ENCODE measurements at places on chromosomes 3 and 15.

DNA sequence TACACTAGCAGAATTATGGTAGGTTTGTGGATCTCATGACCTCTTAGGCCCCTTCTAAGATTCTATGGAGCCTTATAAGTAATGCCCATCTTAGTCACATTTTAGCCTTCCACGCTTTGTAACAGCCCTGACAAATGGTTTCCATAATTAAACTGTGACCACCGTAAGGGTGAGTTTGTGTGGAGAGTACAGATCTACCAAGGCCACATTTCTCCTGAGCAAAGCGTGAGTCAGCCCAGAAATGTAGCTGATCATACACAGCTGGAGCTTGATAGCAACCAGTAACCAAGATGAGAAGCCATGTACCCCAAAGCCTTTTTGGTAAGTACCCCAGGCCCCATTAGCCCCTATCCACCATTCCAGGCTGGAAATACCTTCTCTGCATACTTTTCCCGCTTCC, 31.7 kb downstream of the CHAC1 start:
- DNase-seq, result no peak

- no peak for DNase-seq
These were observed 87.2 kb downstream of the CLSTN2 start for GRCh38 chr3:140022066-140022770.

DNA sequence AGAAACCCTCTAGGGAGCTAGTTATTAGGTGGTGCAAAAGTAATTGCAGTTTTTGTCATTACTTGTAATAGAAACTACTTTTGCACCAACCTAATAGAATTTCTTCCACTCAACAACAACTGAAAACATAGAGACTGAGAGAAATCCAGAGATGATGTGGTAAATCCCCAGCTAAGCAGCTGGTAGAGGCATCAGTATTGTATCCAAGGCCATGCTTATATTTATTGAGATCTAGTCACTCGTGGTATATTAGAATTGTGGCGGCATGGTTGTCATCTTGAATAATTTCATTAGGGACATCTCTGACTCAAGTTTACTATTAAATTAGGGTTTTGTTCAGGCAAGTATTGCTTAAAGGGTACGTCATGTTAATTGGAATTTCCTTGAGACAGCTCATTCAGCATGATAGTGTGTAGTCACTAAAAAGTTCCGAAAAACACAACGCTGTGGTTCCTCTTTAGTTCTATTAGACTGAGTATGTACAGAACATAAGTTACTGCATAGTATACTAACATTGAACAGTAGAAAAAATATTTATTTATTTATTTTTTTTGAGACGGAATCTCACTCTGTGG, 35.3 kb downstream of the PAK2 start:
- no peak for DNase-seq

- DNase-seq, result no peak
These were observed 86.7 kb downstream of the TAMM41 start for GRCh38 chr3:11759996-11760395.

GRCh38 chr3:48747015-48747615, 30.1 kb upstream of the IP6K2 start:
- no peak for DNase-seq

- no peak for DNase-seq
These were observed 53.0 kb upstream of the FOXP1 start for GRCh38 chr3:71636482-71636881.

GRCh38 chr3:127478922-127479321, 111.6 kb downstream of the TPRA1 start:
- DNase-seq, result no peak

- no peak for DNase-seq
These were observed 23.7 kb upstream of the FBXL22 start for GRCh38 chr15:63573533-63573932.

GRCh38 chr3:76138921-76139320, 353.6 kb upstream of the ZNF717 start:
- DNase-seq, result no peak

DNA sequence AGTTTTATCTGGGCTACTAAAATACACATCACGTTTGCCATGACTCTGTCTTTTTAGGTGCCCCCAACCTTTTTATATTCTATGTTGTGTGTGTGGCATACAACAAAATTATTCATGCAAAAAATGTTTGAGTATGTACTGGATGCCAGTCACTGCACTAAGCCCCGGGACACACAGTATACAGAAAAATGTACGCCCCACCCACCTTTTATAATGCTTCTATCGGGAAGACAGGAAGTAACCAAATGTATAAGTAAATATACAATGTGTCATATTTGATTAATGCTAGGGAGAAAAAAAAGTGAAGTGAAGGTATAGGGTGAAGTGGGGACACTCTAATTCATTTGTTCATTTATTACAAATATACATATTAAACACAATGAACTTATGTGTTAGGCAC, 503.4 kb upstream of the MDFIC2 start:
- no peak for DNase-seq

- no peak for DNase-seq
These were observed 159.1 kb upstream of the NDN start for GRCh38 chr15:23846218-23846617.

GRCh38 chr3:180048103-180048502, 11.4 kb upstream of the PEX5L start:
- no peak for DNase-seq

GRCh38 chr3:172239218-172239790, 199.9 kb downstream of the FNDC3B start:
- no peak for DNase-seq

- DNase-seq, result no peak
These were observed 57.3 kb downstream of the TAMM41 start for GRCh38 chr3:11789412-11789811.

GRCh38 chr3:30604558-30604957, 1.8 kb upstream of the TGFBR2 start:
- no peak for DNase-seq
